ENCODE measurements at places on chromosomes 2 and 18.

DNA sequence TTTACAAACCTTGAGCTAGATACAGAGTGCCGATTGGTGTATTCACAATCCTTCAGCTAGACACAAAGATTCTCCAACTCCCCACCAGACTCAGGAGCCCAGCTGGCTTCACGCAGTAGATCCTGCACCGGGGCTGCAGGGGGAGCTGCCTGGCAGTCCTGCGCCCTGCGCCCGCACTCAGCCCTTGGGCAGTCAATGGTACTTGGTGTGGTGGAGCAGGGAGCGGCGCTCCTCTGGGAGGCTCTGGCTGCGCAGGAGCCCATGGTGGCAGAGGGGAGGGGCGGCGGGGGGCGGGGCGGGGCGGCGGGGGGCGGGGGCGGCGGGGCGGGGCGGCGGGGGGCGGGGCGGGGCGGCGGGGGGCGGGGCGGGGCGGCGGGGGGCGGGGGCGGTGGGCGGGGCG, 923.4 kb downstream of the SOCS6 start:
- DNase-seq: no peak

DNA sequence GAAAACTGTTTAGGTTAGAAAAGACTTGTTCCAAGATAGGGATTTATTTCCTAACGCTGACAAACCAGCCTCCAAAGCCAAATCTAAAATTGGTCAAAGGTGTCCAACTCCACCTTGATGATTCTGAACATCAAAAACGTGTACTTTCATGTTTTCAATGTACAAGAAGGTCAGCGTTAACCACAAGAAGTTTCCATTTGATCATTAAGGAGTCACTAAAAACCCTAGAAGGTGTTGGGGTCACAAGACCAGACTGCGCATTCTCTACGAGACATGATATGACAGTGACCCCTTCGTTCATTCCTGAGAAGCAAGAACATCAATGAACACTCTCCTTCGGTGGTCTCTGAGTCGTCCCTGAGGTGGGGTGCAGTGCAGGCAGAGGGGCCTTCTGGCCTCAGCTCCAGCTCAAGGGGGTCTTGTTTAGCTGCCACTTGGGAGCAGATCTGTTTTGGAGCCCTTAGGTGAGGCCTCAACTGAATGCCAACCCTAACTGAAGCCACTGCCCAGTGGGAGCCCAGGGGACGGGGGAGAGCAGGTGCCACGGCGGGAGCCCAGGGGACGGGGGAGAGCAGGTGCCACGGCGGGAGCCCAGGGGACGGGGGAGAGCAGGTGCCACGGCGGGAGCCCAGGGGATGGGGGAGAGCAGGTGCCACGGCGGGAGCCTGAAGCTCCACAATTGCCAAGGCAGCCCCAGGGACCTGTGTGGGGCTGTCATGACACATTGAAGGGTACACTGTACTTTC, 55.2 kb downstream of the PARD6G start:
- DNase-seq: no peak

DNA sequence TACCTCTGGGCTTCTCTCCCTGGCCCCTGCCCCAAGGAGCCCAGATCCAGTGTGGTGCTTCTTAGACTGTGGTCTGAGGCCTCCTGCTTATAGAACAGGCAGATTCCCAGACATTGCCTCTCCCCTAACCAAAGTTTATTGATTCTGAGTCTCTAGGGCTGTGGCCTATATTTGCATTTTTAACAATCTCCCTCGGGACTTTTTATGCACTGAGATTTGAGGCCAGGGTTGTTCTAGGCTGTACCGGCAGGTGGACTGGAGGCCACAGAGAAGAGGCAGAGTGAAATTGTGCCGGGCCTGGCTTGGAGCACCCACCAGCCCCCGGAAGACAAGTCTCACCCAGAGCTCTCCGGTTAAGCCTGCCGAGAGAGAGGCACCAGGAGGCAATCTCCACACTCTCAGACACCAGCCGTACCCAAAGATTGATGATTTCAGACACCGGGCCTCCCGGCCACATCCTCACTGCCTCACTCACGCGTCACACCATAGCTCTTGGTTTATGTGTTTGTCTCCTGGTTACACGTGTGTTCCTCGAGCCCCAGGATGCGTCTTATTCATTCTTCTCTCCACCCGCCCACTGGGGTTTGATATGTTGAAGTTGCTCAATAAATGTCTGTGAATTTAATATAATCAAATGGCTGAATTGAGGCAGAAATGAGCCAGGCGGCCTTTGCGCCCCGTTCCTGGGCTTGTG, 203.7 kb downstream of the KLHL29 start:
- no peak for DNase-seq

DNA sequence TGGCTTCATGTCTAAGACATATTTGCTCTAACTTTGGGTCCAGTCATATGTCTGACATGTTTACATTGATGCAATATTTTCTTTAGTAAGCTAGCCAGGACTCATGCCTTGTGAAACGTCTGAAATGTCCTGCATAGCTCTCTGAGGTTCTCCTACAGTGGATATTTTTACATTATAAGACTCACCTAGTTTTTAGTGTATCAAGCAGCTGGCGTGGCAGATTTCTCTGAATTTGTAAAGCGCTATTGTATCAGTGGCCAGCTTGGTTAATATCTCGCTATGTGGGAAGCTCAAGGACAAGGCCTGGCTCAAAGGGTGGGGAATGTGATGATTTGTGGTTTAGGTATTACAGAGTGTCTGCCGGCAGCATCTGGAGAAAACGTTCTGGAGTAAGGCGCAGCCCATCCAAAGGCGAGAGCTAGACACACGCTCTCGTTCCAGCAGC, 164.3 kb downstream of the LTBP1 start:
- DNase-seq: no peak

DNA sequence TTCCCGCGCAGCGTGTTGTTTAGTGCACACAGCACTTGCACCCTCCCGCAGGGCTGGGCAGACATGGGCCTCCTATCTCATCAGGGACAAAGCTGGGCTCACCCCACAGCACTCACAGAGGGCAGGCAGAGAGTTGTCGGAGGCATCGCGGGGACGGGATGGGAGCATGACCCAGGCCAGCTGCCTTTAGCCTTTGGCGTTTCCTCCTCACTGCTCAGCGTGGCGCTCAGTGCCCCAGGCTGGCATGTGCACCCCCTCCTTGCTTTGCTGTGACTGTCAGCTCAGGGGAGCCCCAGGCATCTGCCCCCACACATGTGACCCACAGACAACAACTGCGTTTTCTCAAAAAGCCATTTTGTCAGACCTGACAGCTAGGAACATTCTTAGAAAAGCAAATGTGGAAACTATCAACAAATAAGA, 101.1 kb downstream of the RNF144A start:
- no peak for DNase-seq

GRCh38 chr2:122315306-122315705, 559.9 kb downstream of the TSN start:
- no peak for DNase-seq

DNA sequence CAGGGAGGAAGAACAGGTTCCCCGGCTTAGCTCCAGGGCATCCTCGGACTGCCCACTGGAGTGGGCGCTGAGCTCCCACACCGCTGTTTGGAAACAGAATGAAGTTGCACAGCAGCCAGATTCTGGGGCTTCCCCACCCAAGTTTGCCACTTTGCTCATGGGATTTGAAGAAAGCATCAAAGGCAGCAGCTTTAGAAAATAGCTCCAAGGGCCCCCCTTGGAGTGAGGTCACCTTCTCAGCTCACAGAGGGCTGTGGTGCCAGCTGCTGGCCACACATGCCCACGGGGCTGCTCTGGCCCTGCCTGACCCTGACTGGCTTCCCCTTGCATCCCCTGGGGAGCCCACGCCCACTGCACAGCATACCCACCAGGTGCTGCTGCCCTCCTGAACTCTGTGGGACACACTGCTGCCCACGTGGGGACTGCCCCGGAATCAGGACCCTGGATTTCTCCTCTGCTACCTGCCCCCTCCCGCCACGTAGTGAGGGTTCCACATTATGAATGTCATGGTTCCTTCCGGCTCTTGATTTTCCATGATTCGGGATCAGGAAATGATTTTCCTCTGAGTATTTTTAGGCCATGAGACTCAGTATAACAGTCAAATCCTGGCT, 70.3 kb downstream of the TGOLN2 start:
- DNase-seq: no peak

- DNase-seq: no peak
Observed at GRCh38 chr2:112194028-112194427, 55.8 kb downstream of the FBLN7 start.

DNA sequence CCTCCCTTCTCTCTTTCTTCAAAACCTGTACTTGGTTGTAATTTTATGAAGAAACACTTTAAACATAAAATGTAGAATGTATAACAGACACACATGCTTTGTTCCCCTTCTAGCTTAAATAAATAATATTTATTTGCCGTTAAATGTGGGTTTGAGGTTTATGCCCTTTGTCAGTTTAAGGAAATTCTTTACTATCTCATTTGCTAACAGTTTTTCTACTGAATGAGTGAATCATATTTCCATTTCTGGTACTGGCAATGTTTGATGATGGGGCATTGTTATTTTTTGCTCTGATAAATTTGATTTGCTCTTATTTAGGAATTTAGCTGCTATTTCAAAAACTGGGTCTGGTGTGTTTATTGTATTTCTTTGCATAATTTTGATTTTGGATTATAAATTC, 555.6 kb downstream of the CCDC85A start:
- DNase-seq: no peak

- no peak for DNase-seq
Observed at GRCh38 chr2:110805894-110806452, 73.6 kb downstream of the ACOXL start.

DNA sequence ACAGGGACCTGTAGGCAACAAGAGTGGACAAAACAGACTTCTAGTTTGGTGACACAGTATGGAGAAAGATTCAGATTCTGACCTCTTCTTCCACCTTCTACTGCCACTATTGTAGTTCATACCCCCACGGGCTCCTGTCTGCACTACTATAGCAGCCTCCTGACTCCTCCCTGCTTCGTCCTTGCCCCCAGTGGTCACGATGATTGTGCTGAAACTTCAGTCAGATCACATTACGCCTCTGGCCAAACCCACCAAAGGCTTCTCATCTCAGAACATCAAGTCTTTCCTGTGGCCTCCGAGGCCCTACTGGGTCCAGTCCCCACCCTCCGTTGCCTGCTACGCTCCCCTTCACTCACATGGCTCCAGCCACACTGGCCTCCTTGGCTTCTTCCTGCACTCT, 147.6 kb downstream of the CYP26B1 start:
- DNase-seq: no peak

- DNase-seq: no peak
Observed at GRCh38 chr18:67260841-67261240, 255.7 kb downstream of the DSEL start.

GRCh38 chr2:195603998-195604397, 53.0 kb upstream of the SLC39A10 start:
- DNase-seq: no peak

DNA sequence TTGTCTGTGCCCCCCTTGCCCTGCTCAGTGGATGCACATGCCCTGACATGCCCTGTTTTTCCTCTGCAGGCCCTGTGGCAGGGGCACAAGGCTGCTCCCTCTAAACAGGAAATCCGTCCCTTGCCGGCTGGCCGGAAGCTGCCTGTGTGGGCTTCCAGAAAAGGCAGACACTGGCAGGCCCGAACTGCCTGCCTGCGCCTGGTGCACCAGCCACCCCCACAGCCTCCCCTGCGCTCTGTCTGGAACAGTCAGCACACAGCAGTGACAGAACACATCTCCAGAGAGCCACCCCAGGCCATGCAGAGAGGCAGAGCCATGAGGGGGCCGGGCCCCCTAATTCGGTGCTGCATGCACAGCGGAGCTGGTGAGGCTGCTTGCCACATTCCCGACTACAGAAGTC, 33.5 kb downstream of the LOXHD1 start:
- DNase-seq: no peak

DNA sequence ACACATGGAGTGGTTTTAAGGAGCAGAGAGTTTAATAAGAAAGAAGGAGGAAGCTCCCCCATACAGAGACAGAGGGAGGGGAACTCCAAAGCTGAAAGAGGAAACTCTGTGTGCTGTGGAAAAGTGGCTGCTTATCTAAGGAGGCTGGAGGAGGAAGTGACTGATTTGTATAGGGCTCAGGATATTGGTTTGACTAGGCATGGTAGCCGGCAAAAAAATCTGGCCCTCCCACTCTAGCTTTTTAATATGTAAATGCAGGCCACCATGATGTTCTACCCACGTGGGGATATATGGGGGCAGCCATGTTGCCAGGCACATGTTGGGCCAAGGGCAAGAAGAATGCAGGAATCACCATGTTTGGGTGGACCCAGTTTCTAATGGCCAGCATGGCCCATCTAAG, 64.3 kb downstream of the HNMT start:
- no peak for DNase-seq

DNA sequence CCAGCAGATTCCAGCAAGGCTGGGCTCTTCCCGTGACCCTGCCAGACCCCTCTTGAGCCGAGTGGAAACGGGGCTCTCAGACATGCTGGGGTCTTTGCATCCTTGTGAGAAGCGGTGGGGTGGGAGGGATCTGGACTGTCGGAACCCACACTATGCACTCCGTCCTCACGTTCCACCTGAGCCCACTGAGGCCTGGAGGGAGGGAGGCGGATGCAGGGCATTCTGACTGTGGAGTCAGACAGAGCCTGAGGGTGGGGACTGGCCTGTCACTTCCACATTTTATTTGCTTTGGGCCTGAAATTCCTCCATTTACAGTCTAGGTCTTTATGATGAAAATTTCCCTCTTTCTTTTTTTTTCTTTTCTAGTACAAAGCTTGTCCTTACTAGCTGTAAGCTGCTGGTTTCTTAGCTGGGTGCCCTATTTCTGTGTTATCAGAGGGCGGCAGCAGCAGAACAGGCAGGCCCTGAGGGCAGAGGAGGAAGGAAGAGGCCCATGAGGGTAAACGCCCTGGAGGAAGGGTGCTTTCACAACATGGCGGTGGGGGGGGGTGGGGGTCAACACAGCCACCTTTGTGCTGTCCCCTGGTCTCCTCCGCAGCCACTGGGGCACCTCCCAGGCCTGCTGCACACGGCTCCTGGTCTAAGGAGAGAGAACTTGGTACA, 373.5 kb upstream of the MYT1L start:
- DNase-seq: no peak

GRCh38 chr2:162266460-162266760, 23.2 kb upstream of the FAP start:
- no peak for DNase-seq

DNA sequence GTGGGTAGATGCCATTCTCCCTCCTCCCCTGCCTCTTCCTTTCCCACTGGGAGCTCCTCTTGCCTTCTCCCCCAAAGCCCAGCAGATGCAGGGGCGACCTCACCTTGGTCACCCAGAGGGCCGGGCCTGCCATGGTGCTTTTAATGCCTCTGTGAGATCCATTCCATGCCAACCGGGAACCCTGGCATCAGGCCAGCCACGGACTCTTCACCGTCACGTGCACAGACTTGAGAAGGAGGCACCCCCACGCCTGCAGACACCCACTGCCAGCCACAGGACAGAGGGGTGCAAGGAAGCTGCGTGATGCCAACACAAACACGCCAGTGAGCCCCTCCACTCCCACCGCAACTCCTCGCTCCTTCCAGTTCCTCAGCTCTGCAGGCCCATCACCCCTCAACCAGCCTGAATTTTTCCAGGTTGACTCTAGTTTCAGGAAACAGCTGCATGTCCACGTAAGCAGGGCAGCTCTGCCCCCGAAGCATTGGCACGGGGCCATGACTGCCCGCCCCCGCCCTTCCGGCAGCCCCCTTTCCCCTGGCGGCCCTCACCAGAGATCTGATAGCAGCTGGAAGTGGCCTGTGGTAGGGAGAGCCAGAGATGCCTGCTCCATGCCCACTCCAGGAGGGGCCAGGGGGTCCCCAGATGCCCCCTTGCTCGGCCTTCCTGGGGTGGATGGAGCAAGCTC, 50.8 kb downstream of the DNMT3A start:
- DNase-seq: no peak

GRCh38 chr18:64233851-64234250, 85.0 kb upstream of the LINC00305 start:
- DNase-seq: no peak

GRCh38 chr18:31206787-31207381, 44.2 kb upstream of the DSC1 start:
- DNase-seq: no peak

GRCh38 chr18:60096428-60096827, 196.6 kb downstream of the PMAIP1 start:
- no peak for DNase-seq

All from CD4-positive, alpha-beta T cell treated with Interleukin-2 at 100 ng/mL for 4 hours (primary cell).